ENCODE measurements at places on chromosomes 11 and 22.
A peak's percentile ranks its signal among the peaks of the same experiment; 100 is the strongest.

- no peak for DNase-seq
These were observed 1.2 kb upstream of the CHID1 start for GRCh38 chr11:911890-912219.

- no peak for DNase-seq
These were observed 219.0 kb downstream of the CEP164 start for GRCh38 chr11:117546431-117547194.

DNA sequence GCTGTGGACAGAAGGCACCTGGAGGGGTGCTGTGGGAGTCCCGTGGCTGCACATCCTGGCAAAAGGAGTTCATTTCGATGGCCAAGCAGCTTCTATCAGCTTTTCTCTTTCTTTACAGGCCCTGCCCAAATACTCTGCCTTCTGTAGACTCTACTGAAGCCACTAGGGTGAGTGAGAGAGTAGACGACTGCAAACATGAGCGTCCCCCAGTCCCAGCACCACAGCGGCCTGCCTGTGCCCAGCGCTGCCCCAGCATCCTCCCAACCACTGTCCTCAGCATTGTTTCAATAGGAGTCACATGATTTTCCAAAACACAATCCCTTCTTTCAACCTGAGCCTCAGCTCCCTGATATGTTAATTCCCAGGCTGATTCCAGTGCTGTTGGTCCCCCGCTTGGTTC, 110.0 kb downstream of the KIRREL3 start:
- no peak for DNase-seq

DNA sequence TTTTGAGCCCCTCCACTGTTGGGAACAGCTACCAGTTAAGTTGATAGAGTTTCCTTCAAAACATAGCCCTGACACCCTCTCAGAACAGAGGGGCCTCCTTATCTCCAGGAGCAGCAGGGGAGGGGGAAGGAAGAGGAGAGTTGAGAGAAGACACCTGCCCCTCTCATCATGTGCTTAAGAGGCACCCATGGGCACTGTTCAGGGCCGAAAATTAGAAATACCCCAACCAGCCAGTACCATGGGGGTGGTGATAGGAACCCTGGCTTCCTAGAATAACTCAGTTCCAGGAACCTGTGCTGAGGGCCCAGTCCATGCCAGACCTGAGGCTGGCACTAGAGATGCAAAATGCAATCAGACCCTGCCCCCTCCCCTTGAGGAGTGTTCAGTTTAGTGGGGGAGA, 9.3 kb upstream of the GDPD5 start:
- no peak for DNase-seq

DNA sequence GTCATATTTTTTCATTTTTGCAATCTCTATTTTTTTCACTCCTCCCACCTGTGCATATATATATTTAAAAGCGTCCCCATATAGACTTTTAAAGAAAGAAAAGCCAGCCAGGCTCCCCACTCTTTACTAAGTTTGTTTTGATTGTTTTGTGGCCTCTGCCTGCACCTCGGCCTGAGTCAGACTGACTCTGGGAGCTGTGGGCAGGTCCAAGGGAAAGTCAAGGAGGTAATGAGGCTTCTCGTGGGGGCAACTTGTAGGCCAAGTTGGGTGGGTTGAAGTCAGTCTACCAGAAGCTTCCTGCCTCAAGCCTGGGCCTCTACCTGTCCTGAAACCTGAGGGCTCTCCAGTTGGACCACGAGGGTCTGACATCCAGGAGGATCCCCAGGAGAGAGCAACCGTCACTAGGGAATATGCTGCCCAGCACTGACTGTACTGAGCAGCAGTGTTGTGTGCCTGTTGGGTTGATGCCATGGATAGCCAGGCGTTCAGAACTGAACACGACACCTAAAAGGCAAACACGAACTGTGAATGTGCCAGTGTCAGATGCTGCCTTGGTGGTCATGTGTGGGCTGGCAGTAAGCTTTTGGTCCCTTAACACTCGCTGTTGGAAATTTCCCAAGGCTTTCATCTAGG, 58.8 kb downstream of the BMAL1 start:
- DNase-seq, result no peak

- DNase-seq, result no peak
These were observed 80.8 kb downstream of the SGSM3 start for GRCh38 chr22:40451210-40451609.

- DNase-seq, result no peak
These were observed 195.3 kb upstream of the BLID start for GRCh38 chr11:122311216-122311755.

DNA sequence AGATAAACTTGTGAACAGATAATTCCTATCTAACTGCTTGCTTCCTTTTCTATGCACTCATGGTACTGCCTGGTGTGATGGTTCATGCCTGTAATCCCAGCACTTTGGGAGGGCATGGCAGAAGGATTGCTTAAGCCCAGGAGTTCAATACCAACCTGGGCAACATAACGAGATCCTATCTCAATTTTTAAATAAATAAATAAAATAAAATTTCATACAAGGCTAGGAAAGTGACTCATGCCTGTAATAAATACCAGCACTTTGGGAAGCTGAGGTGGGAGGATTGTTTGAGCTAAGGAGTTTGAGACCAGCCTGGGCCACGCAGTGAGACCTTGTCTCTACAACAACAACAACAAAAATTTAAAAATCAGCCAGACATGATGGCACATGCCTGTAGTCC, 166.6 kb downstream of the COMMD9 start:
- no peak for DNase-seq

DNA sequence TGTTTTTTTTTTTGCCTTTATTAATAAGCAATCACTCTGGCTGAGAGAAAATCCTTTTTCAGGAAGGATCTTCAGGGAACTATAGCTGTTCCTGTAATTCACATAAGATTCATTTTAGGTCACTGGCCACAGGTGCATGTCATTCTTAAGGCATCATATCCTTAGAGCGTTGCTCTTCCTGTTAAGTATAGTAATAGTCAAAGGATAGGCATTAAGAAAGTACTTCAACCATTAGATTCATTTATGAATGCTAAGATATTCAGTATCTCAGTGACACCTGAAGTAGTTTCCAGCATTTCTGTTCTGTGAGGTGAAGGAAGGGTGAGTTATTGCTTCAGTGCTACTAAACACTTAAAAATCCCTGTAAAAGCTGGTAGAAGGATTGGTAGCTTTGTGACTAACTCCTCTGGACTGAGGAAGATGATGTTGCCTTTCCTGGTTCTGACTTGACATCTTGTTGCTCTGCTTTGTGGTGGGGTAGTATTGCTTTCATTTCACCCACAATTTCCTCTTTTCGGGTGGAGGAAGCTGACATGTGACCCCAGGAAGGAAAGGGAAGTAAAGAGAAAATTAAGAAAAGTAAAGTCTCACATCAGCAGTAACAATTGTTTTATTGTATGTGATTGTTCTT, 34.7 kb downstream of the RNF169 start:
- DNase-seq, result peak; percentile 85

- no peak for DNase-seq
These were observed 229.8 kb upstream of the LUZP2 start for GRCh38 chr11:24267014-24267413.

GRCh38 chr11:8988329-8989234, 15.2 kb downstream of the NRIP3 start:
- no peak for DNase-seq

Measured in kidney capillary endothelial cell (primary cell).